ENCODE measurements at places on chromosomes 5 and 9.

DNA sequence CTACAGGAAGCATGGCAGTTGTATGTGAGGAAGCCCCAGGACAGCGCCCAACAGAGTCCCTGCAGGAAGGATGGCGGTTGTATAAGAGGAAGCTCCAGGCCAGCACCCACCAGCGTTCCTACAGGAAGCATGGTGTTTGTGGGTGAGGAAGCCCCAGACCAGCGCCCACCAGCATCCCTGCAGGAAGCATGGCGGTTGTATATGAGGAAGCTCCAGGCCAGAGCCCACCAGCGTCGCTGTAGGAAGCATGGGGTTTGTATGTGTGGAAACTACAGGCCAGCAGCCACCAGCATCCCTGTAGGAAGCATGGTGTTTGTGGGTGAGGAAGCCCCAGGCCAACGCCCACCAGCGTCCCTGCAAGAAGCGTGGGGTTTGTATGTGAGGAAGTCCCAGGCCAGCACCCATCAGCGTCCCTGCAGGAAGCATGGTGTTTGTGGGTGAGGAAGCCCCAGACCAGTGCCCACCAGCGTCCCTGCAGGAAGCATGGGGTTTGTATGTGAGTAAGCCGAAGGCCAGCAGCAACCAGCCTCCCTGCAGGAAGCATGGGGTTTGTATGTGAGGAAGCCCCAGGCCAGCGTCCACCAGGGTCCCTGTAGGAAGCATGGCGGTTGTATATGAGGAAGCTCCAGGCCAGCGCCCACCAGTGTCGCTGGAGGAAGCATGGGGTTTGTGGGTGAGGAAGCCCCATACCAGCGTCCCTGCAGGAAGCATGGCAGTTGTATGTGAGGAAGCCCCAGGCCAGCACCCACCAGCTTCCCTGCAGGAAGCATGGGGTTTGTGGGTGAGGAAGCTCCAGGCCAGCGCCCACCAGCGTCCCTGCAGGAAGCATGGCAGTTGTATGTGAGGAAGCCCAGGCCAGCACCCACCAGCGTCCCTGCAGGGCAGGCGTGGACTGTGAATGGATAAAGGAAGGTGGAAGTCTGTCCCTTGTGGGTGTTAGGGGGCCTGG lies 79.0 kb downstream of the DAP start:
- DNase-seq: no peak

GRCh38 chr9:88571419-88571818 lies 36.4 kb downstream of the NXNL2 start:
- no peak for DNase-seq

DNA sequence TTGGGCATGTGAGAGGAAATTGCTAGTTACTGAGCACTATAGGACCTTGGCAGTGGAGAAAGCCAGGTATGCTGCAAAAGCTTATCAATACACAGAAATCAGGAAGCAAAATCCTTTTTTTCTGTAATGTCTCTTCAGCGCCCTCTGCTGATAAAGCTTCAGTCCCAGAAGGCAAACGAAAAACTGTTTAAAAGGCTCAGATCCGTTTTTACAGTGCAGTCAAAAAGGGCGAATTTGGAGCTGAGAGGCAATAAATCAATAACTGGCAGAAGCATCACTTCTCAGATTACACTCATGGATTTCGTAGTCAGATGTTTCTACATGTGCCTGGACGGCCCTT lies 1.1 kb upstream of the MAN2A1 start:
- DNase-seq: peak; percentile 83

DNA sequence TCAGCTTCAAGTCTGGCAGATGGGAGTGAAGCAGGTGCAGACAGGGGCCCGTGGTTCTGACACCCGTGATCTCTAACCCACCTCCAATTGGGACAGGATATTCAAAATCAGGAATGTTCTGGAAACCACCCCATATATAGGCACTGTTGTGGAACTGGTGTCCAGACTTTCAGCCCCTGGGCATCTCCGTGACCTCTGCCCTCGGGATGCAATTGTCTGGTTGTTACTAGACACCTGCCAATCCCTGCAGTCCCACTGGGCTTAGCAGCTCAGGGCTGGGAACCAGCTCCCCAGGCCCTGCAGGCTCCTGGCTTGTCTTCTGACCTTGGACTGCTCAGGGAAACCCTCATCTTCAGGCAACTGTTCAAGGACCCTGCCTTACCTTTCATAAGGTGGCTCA lies 38.8 kb downstream of the NTNG2 start:
- no peak for DNase-seq

All from MV-4-11 (cell line).